BJ (cell line): ENCODE measurements at places on chromosomes 4 and X.

DNA sequence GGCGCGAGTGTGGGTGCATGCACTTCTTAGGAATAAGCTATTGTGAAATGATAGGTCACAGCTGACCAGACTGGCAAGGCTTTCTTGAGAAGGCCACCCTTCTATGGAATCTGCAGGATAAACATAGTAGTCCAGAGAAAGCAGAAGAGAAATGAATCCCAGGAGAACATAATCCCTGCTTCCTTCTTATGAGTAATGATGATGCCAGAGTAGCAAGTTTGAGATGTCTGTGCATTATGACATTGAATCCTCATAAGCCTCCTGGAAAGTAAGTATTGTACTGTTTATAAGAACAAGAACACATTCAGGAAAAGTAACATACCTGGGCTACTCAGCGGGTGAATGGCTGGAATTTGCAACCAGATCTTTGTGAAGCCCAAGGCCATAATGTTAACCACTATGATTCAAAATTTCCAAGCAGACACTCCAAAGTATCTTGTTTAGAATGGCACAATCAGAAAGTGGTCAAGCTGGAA, 272.1 kb upstream of the HS3ST1 start:
- no peak for DNase-seq

DNA sequence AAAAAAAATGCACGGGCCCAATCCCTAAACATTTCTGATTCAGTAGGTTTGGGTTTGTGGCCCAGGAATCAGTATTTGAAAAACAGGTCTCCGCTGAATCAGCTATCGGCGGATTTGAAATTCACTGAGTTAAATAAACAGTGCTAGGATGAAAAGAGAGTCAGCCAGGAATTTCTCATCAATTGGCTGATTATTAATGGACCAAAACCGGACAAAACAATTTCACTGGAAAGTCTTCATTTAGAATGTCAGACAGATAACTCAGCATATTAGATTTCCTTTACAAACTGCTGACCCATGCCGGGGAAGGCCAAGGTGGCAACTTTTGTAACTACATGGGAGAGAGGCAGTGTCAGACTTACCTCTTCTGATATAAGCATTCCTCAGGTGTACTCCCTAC, 99.4 kb upstream of the LSM6 start:
- DNase-seq: no peak

DNA sequence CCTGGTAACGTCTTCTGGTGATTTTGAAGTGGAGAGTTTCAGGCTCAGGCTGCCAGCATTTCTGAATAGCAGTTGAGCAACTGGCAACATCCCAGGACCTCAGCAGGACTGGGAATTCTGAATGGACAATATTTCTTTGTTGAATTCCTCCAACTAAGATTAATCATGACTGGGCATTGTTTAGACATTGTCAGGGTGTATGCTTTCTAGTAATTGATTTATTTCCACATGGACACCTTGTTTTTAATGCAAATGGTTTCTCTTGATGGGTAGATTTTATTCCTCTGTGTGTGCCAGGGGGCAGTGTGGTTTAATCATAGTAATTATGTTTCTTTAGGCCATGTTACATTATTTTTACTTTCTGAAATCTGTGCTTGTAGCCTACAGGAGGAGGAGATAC, 1004.7 kb upstream of the LCORL start:
- no peak for DNase-seq

DNA sequence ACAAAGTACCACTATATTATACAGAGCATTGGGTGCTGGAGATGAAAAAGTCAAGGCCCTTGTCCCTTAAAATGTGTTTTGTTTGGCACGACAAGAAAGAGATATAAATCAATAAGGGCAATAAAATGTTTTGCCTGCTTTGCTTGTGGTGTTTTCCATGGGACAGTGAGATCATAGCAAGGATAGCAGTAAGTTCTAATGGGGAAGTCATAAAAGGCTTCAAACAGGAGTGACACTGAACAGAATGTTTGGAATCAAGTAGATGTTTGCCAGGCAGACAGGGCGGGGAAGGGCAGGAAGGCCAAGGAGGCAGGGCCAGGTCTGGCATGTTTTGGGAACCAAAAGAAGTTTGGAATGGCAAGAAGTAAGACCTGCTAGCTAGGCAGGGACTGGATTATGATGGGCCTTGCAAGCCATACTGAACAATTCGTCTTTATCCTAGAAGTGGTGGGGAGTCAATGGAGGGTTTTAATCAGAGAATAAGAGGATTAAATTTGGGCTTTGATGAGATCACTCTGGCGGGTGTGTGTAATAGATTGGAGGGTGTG, 16.4 kb downstream of the FGF2 start:
- DNase-seq: no peak

DNA sequence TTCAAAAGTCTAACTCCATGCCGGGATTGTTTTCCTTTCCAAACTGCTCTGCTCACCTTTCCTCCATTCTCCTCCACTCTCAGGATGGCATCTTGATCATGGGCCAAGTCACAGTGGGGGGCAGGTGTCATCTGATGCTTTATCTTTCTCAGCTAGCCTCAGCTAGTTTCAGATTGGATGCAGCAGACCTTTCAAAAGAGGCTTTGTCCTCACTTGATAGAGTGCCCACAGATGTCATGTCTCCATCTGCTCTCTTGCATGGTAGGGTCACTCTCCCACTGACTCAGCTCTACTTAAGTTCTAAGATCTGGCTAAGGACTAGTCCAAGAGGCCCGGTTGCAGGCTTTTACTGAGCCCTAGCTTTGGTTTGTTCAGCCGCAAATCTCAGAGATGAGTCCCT, 341.8 kb upstream of the GALNT7 start:
- no peak for DNase-seq

- no peak for DNase-seq
Observed at GRCh38 chrX:68146054-68146453, 287.2 kb downstream of the OPHN1 start.

- DNase-seq: no peak
Observed at GRCh38 chrX:153981231-153981630, 8.7 kb downstream of the TMEM187 start.

GRCh38 chrX:88072339-88073030, 554.9 kb downstream of the KLHL4 start:
- DNase-seq: no peak
